ENCODE measurements at places on chromosomes 6 and 20.

- no peak for DNase-seq
These were observed 37.6 kb downstream of the ADNP start for GRCh38 chr20:50893620-50894019.

GRCh38 chr6:25124216-25124715 lies 154.9 kb upstream of the CARMIL1 start:
- DNase-seq: no peak

- DNase-seq: no peak
These were observed 3.9 kb downstream of the APOBEC2 start for GRCh38 chr6:41056768-41057490.

- DNase-seq: no peak
These were observed 272.1 kb downstream of the ZFAND3 start for GRCh38 chr6:38091613-38092012.

- DNase-seq: no peak
These were observed 409.6 kb downstream of the MAFB start for GRCh38 chr20:40279390-40279789.

DNA sequence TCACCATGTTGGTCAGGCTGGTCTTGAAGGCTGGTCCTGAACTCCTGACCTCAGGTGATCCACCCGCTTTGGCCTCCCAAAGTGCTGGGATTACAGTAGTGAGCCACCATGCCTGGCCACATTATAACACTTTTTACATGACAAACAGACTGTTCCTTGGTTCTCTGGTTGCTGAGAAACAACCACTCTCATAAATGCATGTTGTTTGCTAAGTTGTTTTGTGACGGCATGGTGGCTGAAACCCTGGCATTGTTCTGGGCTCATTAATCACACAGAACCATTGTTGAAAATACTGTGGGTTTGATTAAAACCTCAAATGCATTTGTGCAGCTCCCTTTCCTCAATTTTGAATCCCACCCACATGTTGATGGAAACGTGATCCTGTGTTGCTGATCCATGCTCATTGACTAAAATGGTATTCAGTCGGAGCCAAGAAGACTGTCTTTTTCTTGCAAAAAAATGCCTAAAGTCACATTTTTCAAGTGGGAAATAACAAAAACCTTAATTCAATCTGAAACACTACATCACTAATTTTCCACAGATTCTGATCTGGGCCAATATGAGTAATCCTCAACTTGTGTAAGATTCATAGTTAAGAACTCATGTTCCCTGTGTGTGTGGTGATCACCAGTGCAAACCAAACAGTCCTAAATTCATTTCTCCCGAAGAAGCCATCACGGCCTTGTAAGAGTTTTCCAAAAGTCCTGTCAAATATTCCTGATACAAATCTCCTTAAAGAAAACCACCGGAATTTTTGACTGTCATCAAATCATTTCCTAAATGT lies 132.8 kb downstream of the FNDC1 start:
- no peak for DNase-seq

Data from mesothelial cell of epicardium (in vitro differentiated cells).